ENCODE measurements at places on chromosomes 2 and 18.

- DNase-seq, result peak; percentile 67
Measured at GRCh38 chr2:215825707-215826106, 187.6 kb downstream of the MREG start.

GRCh38 chr2:191538334-191538903 is 139.5 kb upstream of the NABP1 start:
- no peak for DNase-seq

GRCh38 chr2:11467129-11467649 is 1.2 kb upstream of the E2F6 start:
- no peak for DNase-seq

DNA sequence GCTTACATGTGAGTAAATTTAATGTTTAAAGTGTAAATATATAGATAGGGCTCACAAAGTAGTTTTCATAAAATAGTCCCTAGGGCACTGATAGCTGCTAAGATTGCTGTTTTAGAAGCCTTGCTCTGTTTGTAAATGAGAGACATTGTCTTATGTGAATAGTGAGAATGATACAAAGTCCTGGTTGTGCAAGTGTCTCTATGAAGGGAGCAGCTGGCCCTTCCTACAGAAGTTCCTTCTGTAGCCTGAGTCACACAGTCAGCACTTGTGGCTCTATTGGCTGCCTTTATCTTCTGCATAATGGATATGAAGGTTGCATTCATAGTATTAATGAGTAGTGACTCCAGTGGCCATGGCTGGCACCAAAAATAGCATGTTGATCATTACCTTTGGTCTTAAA is 279.7 kb downstream of the OSR1 start:
- no peak for DNase-seq

DNA sequence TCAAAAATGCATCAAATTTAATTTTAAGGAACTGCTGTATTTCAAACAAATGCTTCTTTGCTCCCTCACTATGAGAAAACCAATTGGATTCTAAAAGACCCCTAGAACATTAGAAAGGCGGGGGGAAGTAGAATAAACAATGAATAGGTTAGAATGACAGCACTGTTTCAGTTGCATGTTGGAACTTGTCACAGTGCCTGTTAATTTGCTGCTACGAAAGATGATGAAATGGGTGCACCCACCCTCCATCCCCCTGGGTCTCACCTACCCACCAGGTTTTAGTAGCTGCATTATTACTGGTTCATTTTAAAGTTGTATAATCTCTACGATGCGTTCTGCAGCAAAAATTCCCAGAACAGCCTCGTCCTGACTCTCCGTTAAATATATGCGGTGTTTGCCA is 193.0 kb upstream of the COPS8 start:
- no peak for DNase-seq

GRCh38 chr2:101828257-101828656 is 130.8 kb downstream of the MAP4K4 start:
- DNase-seq, result no peak

- peak; percentile 80 for DNase-seq
Measured at GRCh38 chr2:83103613-83104012, 1355.5 kb downstream of the SUCLG1 start.

DNA sequence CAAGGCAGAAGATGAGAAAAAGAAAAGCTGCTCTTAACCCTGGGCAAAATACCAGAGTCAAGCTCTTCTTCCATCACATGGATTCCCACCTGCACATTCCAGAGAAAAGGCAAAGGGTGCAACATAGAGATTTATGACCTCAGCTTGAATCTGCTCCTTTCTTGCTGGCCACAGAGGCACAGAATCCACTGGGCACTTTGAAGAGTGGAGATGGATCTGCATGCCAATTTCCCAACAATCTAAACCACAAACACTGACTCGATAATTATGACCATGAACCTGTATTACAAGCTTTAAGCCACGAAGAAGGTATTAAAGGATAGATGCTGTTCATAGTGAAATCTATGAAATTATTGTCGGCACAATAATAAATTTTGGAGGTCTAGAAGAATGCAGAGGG is 237.3 kb downstream of the PID1 start:
- no peak for DNase-seq

DNA sequence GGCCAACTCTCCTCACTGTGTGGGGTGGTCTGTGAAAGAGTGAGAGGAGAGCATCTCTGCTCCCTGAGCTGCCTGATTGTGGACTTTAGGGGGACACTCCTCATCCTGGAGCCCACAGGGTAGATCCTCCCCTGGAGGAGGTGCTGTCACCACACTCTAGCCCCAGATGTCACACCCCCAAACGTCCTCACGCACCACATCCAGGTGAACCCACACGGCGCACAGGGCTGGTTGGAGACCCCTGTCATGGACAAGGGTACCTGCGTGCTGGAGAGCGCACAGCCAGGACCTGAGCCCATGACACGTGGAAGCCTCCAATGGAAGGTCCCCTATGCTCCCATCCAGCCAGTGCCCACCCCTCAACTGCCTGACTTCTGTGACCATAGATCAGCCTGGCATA is 10.5 kb downstream of the AGXT start:
- no peak for DNase-seq

DNA sequence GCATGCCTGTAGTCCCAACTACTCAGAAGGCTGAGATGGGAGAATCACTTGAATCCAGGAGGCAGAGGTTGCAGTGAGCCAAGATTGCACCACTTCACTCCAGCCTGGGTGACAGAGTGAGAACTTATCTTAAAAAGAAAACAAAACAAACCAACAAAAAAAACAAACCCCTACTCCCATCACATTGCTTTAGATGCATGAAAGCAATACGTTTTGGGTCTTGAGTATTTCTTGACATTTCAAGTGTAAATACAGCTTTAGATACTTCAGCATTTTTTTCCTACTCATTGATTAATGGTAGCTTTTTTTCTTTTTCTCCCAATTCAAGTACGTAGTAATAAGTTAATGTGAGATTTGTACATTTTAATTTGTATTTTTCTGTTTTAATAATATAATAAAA is 20.3 kb downstream of the RASGRP3 start:
- DNase-seq, result no peak

GRCh38 chr2:68317971-68318913 is 1.5 kb downstream of the CNRIP1 start:
- DNase-seq, result peak; percentile 27

DNA sequence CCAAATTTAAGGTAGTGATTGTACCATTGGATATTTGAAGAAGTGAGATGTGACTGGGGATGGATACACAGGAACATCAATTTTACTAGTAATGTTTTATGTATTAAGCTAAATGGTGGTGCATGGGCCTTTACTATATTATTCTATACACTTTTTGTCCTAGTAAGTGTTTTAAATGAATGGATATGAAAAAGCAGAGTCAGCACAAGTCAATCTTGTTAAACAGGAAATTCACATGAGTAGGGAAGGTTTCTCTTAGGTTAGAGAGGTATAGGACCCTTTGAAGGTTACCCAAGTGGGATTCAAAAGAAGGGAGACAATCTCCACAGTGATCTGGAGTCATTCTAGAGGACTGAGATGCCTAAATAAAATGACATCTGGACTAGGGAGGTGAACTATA is 71.8 kb upstream of the NCKAP5 start:
- DNase-seq, result no peak

DNA sequence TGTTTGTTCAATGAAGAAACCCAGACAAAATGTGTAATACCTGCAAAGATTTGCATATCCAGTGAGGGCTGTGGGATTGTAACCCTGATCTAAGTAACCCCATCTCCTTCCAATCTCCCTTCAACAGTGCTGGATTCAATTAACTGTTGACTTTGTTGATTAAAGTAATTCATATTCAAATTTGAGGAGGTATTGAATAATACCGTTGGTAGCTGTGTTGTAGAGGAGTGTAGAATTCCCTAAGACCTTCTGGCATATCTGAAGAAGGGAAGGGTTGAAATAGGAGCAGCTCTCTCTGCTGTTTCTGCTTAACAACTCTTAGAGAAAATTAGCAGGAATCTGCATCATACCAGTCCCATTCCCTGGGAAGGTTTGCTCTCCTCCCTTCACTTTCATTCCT is 28.2 kb downstream of the MAIP1 start:
- no peak for DNase-seq

DNA sequence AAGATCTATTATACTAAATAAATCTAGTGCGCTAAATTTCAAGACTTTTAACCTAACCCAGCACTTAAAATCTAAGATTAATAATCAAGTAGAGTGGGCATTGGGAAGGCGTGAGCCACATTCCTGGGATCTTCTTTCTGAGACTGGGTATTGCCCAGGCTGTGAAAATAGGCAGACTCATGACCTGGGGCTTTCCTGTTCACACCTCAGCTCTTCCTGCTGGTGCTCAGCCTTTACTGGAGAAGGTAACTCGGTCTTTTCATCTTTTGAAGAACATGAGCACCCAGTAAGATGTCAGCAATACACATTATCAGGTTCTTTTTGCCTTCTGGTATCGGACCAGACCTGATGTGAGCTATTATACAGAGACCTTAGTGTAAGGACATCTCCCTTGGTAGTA is 500.5 kb downstream of the PLCL1 start:
- no peak for DNase-seq

DNA sequence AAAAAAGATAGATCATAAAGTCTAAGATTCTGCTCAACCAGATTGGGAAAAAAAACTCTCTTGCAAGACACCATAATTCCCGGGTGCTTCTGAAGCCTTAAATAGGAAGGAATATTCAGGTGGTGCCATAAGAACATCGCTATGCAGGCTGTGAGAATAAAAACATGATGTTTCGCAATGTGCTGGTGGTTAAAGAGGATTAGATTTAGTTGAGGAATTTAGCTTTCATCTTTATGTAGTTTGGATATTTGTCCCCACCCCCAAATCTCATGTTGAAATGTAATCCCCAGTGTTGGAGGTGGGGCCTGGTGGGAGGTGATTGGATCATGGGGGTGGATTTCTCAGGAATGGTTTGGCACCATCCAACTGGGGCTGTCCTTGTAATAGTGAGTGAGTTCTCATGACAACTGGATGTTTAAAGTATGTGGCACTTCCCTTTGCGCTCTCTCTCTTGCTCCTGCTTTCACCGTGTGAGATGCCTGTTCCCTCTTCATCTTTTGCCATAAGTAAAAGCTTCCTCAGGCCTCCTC is 132.2 kb downstream of the AKAIN1 start:
- no peak for DNase-seq

DNA sequence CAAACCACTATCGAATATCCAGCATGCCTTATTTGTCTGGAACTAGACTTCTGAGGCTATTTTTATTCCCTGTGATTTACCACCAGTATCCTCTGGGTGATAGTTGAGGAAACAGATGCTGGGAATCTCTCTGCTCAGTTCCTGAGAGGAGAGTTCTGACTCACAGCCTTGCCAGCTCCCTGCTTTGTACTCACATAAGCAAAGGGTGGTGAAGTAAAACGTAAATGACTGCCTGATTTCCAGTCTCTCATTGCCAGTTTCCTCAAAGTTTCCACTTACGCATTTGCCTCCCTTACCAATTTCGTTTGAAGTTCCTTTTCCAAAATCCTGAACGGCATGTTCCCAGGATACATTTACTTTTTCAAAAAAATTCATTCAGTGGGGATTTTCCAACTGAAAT is 69.2 kb upstream of the HNRNPA3 start:
- DNase-seq, result peak; percentile 69

GRCh38 chr18:3367491-3368091 is 82.4 kb upstream of the TGIF1 start:
- DNase-seq, result peak; percentile 73

DNA sequence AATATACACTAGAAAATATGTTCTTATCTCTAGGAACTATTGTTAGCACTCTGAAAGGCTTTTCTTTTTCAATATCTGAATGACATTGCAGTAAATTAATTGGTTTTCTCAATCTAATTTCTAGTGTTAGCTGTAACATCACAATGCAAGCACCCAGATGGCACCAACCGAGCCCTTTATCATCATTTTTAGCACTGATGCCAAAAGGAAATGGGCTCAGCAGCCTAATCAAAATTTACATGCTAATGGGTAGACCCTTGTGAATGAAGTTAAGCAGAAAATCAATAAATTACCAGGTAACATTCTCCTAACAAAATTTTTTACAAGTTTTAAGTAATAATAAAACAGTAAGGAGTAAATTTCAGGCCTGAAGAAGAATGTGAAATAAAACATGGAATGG is 53.5 kb upstream of the PGAP1 start:
- no peak for DNase-seq

GRCh38 chr18:23588836-23589560 is 2.7 kb upstream of the NPC1 start:
- DNase-seq, result peak; percentile 71

- DNase-seq, result no peak
Measured at GRCh38 chr2:8320311-8321066, 361.4 kb upstream of the ID2 start.

DNA sequence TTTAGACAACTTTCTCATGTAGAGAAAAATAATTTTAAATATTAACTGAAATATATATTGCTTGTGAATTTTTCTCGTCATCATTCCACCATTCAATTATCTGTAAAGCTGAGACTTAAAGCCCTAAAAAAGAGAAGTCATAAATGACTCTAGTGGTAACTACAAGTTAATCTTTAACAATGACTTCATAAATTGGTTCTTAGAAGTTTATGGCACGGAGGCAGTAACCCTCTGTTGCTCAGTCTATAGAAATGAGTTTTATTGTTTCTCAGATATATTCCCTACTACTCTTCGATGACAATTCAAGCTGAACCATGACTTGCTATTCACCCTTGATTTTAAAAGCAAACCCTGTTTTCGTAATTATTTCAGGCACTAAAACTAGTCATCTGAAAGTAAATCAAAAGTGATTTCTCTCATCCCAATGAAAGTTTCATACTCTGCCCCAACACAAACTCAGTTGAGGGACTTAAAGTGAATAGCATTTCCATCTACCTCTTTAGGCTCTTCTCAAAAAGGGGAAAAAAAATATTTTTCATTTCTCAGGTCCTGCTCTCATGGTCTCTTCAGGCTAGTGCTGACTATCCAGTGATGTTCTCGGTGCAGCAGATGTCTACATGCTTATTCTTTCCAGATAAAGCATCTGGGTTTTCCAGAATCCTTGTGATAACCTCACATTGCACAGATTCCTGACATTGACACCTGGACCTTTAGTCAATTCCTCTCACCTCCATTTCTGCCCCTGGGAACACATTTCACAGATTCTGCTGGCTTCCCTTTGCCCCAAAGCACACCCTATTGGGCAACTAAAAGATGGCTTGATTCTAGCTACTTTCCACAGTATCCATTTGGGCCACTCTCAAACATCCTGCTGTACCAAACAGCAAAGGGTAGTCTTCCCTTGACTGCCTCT is 207.8 kb upstream of the LRATD1 start:
- DNase-seq, result no peak

DNA sequence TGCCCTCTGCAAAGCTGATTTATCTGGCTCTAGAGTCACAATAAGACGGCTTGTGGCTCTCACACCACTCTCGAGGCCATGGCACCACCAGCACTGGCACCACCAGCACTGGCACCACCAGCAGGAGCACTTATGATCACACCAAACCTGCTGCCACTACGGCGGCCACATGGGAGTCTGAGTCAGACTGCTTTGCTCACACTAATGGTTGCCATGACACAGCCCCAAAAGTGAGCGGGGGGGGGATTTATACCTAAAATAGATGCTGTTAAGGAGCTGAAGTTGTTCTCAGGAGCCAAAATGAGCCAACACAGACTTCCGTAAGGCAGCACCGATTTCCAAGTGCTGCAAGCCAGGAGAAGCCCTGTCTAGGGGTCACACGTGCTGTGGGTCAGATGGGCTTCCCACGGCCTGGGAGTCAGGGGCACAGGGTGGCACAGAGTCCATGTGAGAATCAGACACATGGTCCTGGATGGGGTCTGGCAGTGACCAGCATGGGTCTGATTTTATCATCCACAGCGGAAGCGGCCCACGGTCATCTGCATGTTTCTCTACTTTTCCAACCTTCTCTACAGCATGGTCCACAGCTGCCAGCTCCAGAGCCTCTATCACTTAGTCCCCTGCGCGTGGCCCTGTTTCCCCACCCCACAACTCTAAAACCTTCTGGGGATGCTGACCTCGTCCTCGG is 16.7 kb downstream of the DNMT3A start:
- peak; percentile 82 for DNase-seq

- DNase-seq, result no peak
Measured at GRCh38 chr18:54052732-54053429, 171.6 kb downstream of the MBD2 start.
